ENCODE measurements at places on chromosomes 13 and 19. TPM values are rescaled to one million over a fixed set of nuclear protein-coding genes. Genes with fewer than 3 reads are reported as not detected.

- no peak for DNase-seq
Observed at GRCh38 chr13:110811771-110812120, 98.2 kb downstream of the ING1 start.

GRCh38 chr13:98945863-98946605 lies 31.8 kb downstream of the DOCK9 start:
- no peak for DNase-seq

- DNase-seq: no peak
Observed at GRCh38 chr19:8571006-8571411, 6.2 kb downstream of the MYO1F start.

- no peak for DNase-seq
Observed at GRCh38 chr13:84912720-84913119, 886.5 kb downstream of the SLITRK6 start.

- DNase-seq: no peak
Observed at GRCh38 chr13:25046985-25047511, 48.9 kb upstream of the PABPC3 start.

The CTXN1 gene
- total RNA-seq: 57.8 TPM

The EML2 gene
- 61.4 TPM for total RNA-seq

The ZNF540 gene
- total RNA-seq: 1.1 TPM

The C19orf33 gene
- 46.8 TPM for total RNA-seq

GRCh38 chr13:76942363-76942762 lies 5.9 kb upstream of the ACOD1 start:
- no peak for DNase-seq

DNA sequence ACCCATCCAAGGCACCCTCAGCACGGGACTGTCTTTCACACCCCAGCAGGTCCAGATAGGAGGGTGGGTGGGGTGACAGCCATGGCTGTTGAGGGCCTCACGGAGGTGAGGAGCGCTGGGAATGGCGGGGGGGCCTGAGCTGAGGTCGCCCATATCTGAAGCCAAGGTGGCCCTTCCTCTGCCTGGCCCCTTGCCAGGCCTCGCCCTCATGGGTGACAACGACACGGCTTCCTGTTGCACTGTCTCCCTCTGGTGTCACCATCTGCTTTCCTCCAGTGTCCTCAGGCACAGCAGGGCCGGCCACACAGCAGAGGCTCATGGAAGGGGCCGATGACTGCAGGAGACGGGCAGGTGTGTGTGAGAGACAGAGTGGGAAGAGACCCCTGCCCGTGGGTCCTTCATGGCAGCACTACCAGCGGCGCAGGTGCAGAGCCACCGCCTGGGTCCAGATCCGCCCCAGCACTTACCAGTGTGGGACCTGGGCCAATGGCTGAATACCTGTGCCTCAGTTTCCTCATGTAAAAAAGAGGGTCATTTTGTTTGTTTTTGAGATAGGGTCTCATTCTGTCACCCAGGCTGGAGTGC lies 8.1 kb upstream of the NKPD1 start:
- no peak for DNase-seq

The RGCC gene
- total RNA-seq: 2.7 TPM

DNA sequence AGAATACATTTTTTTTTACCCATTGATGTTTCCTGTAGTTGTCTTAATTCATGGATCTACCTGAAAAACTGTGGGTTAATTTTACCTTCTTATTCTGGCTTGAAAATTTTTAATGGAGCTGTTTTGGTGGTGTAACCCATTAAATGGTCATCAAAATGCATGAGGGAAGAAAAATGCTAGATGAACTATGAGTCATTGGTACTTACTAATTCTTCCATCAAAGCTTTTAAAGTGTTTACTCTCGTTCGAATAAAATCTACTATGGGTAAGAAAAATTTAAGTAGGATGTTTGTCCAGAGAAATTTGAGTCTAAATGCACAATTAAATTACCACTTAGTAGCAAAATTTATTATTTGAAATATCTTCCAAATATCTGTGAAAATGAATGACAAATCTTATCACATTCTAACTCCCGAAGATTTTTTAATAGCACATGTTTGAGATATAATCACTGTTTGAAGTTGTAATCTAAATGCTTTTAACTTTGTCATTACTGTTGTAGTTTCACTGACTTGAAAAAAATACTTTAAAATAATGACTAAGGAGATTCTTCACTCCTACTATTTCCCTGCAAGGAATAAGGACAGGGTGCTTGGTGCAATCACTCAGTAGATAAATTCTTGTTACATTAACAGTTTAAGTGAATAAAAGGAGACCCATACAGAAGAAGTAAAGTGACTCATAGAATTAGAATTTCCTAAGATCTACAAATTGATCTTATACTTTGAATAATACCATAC lies 437.7 kb downstream of the IRS2 start:
- DNase-seq: no peak

The SHISA2 gene
- total RNA-seq: 10.0 TPM

DNA sequence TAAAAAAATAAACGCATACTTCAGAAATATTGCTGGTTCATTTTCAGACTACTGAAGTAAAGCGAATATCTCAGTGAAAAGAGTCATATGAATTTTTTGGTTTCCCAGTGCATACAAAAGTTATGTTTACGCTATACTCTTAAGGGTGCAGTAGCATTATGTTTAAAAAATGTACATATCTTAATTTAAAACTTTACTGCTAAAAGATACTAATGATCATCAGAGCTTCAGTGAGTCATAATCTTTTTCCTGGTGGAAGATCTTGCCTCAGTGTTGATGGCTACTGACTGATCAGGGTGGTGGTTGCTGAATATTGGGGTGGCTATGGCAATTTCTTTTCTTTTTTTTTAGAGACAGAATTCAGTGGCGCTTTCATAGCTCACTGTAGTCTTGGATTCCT lies 48.9 kb downstream of the NDFIP2 start:
- DNase-seq: no peak

- no peak for DNase-seq
Observed at GRCh38 chr13:82439159-82439904, 1442.9 kb downstream of the SLITRK1 start.

GRCh38 chr13:87669379-87669978 lies 1.7 kb upstream of the SLITRK5 start:
- DNase-seq: no peak

The UGGT2 gene
- total RNA-seq: 20.8 TPM

DNA sequence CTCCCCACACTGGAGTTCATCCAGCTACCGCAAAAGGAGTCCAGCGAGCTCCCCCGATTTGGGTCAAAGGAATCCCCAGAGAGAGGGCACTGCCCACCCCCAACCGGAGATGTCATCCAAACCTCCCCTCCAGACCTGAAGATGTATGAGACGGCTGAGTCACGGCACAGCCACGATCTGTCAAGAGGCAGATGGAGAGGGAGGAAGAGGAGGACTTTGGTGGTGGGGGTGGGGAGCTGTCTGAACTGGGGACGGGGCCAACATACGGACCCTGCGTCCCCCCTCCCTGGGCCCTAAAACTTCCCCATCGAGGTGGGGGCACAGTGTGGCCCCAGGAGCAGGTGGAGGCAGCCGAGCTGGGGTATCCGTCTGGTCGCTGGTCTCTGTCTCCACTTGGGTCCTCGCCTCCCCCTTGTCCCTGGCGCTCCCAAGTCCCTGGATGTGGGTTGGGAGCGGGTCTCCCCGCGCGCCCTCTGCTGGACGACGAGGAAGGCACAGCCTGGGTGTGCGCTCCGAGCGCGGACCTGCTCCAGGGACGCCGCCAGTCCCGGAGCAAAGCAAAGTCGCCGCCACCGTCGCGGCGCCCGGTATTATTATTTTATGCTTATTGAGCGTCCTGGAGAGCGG lies 3.8 kb downstream of the PDE4A start:
- peak; percentile 88 for DNase-seq

DNA sequence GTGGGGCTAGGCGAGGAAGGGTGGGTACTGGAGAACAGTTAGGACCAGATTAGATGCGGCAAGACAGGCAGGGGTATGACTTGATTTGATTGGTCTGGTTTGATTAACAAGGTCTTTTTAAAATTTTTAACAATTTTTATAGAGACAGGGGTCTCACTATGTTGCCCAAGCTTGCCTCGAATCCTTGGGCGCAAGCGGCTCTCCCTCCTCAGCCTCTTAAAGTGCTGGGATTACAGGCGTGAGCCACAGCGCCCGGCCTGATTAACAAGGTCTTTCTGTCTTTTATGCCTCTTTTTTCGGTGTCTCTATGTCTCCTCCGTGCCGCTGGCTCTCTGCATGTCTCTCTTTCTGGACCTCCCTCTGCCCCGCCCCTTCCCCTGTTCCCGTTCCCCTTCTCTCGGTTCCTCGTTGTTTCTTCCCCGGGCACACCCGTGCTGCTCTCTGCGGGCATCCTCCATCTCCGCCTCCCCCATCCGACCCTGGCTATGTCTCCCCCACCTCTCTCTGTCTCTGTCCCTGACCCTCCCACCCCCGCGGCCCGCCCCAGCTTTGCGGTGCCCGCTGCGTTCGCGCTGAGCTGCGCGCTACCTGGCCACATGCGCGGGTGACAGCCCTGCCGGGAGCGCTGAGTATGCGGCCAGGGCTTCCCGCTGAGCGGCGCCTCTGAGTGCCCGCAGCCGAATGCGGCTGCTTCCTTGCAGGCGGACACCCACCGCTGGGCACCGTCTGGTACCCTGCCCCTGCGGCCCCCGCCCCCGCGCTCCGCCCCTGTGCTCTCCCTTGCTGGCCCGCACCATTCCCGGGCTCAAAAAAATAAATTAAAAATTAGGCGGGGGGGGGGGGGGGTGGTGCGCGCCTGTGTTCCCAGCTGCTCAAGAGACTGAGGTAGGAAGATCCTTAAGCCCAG lies 8.1 kb upstream of the SDHAF1 start:
- no peak for DNase-seq

GRCh38 chr19:55457683-55458457 lies 3.6 kb downstream of the ISOC2 start:
- no peak for DNase-seq

The ZNF799 gene
- total RNA-seq: 5.4 TPM

DNA sequence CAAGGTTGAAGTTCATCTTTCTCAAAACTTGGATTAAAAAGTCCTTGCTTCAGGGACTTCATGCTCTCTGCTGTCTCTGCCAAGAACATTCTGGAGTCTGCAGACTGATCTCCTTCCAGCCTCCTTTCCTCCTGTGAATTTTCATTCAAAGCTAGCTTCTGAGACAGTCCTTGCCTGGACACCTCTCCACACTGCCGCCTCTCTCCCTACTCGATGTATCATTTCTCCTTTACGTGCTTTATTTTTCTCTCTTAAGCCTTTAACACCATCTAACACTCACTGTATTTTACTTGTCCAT lies 238.8 kb downstream of the COL4A1 start:
- no peak for DNase-seq

DNA sequence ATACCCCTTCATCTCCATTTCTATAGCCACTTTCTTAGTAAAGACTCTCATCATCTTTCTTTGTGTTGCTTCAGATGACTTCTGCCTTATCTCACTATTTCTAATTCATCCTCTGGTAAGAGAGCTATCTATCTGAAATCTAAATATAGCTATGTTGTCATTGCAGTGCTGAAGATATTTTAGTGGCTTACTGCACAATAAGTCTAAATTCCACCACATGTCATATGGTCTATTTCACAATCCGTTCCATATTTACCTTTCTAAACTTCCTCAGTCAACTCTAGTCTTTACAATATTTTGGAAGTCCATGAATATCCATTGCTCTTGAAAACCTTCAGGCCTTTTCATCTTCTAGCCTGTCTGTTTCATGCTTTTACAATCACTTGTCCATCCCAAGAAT lies 465.1 kb upstream of the SLC10A2 start:
- DNase-seq: no peak

- DNase-seq: no peak
Observed at GRCh38 chr13:39781381-39781780, 125.9 kb downstream of the COG6 start.

- DNase-seq: no peak
Observed at GRCh38 chr13:31192306-31192705, 7.5 kb upstream of the B3GLCT start.

DNA sequence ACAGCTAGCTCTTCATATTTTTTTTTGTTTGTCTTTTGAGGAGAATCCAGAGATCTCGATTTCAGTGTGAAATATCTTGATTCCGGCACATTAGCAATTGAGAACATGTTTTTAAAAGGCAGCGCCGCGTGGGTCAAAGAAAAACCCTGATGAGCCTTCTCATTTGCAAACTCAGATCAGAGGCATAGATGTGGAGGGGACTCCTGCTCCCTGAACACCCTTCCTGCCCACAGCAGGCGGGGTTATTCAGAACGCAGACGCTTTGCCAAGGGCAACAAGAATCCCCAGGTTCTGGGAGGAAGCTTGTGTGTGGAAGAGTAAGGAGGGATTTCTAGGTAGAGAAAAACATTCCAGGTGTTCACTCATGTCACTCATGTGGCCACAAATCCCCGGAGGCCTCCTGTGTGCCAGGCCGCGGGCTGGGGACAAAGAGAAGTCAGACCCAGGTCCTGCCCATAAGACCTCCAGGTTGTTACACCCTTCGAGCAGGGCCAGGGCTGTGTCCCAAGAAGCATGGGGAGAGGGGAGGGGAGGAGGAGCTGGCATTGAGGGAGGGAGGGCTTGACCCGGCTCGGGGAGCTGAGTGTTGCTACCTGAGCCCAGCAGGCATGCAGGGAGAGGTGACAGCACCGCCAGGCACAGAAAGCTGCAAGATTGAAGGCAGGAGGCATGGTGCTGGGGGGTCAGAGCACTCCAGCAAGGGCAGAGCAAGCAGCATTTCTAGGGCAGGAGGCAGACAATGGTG lies 15.9 kb upstream of the IGLON5 start:
- DNase-seq: no peak

DNA sequence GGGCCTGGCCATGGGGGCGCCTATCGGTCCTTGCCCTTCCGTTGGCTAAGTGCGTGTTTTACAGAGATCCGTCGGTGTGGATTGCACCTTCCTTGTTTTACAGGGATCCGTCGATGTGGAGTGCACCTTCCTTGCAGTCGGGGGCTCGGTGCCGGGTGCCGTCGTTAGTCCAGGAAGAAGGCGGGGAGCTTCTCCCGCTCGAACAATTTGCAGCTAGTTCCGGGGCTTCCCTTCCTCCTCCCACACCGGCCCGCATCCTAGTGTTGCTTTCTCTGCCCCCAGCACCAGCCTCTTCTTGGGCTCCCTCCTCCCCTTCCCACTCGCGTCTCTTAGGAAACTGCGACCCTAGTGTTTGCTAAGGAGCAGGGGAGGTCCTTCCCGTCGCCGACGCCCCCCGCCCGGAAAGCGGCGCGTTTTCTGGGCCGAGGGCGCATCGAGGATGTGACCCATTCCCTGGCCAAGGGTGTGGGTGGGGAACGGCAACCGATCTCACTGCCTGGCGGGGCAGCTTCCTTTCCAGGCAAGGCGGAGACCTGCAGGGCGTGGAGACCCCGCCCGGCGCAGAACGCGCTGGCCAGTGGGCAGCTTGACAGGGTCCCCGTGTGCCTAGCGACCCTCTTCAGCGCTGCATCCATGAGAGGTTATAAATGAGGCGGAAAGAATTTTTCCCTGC lies 75.7 kb upstream of the ZNF91 start:
- DNase-seq: no peak

The F2RL3 gene
- not detected for total RNA-seq

GRCh38 chr19:38252385-38252784 lies 3.8 kb downstream of the PPP1R14A start:
- DNase-seq: no peak

The PINLYP gene
- 6.0 TPM for total RNA-seq

DNA sequence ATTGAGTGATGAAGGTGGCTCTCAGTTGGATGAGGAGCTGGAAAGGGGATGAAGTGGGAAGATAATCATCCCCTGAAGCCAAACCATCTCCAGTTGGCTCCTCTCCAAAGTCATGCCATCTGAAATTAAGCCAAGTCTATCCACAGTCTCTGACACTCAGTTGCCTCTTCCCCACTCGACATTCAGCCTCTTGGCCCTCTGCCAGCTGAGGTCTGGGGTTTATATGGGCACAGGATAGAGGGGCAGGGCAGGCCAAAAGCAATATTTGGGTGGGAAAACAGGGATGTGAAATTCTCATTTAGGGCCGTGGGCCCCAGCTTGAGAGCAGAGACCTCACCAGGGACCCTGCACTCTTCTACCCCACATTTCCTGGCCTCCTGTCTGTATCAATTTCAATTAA lies 85.9 kb downstream of the SLITRK1 start:
- DNase-seq: no peak

The SIGLEC10 gene
- total RNA-seq: not detected

The TMEM86B gene
- total RNA-seq: 14.4 TPM

All from type B pancreatic cell (in vitro differentiated cells).